ENCODE measurements at places on chromosomes 4 and X.

- DNase-seq: no peak
These were observed 496.8 kb downstream of the CENPC start for GRCh38 chr4:67048530-67048929.

- DNase-seq: no peak
These were observed 498.0 kb downstream of the STPG2 start for GRCh38 chr4:97645071-97645821.

GRCh38 chr4:181548873-181549575, 694.2 kb upstream of the TENM3 start:
- peak; percentile 81 for DNase-seq

DNA sequence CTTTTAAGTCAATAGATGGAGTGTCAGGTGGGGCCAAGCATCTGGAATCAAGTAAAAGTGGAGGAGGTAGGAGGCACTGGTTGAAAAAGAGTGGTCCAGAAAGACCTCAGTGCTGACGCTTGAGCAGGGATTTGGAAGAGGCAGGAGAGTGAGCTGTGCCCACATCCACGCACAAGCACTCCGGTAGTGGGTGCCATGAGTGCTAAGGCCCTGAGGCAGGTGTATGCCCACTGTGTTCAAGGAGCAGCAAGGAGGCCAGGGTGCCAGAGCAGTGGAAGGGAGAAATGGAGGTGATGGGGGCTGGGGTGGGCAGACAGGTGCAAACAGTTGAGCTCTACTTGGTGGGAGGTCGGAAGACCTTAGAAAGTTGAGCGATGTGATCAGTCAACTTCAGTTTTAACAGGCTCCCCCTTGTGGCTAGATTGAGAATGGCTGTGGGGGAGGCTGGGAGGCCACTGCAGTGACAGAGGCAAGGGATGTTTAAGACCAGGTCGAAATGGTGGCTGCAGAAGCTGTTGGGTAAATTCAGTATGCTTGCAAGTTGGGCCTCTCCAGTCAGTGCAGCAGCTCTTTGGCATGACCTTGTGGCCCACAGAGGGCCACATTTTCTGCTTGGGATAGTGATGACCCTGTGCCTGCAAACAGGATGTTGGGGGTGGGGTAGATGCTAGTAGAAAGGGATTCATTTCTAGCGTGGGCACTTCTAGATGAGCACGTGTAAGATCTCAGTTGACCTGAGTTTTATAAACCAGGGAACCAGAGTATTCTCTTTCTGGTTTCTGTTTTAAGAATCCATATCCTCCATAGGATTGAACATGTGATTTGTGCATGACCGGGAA, 12.7 kb downstream of the TKTL1 start:
- DNase-seq: peak; percentile 37
